CD4-positive, alpha-beta memory T cell (primary cell): ENCODE measurements at places on chromosomes 4 and X. TPM values are rescaled to one million over a fixed set of nuclear protein-coding genes. Genes with fewer than 3 reads are reported as not detected.

DNA sequence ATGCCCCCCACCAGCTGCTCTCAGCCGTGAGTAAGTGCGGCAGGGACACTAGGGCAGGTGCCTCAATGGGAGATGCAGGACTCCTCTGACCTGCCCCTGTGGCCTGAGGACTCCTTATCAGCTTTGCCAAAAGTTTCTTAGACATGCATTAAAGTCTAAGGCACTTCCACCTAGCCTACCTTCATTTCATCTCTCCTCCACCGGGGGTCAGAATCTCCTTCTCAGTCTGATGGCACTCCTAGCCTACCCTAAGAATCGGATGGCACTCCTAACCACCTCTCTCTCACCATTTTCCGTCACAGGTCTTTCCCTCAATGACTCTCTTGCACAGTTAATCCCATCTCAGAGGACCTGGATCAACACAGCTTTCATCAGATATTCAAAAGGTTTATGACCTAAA is 85.9 kb downstream of the OTC start:
- no peak overlapping the region for H3K4me3 ChIP-seq
- H3K4me1 ChIP-seq: no peaks in the 10 kb centered on the region
- no peaks in the 10 kb centered on the region for H3K36me3 ChIP-seq
- no peak overlapping the region for H3K27ac ChIP-seq

GRCh38 chrX:2316534-2316933 is 184.2 kb downstream of the DHRSX start:
- no peak for DNase-seq
- H3K27ac ChIP-seq: no peak overlapping the region
- no peak overlapping the region for H3K4me3 ChIP-seq
- no peaks in the 10 kb centered on the region for H3K27me3 ChIP-seq

- H3K27me3 ChIP-seq: no peaks in the 10 kb centered on the region
- no peaks in the 10 kb centered on the region for H3K4me1 ChIP-seq
- DNase-seq: no peak
- no peak overlapping the region for H3K27ac ChIP-seq
- H3K36me3 ChIP-seq: no peaks in the 10 kb centered on the region
- no peak overlapping the region for H3K4me3 ChIP-seq
Measured at GRCh38 chr4:13783800-13784411, 156.4 kb upstream of the BOD1L1 start.

- H3K4me1 ChIP-seq: no peaks in the 10 kb centered on the region
- no peaks in the 10 kb centered on the region for H3K27me3 ChIP-seq
- no peak overlapping the region for H3K27ac ChIP-seq
- no peak for DNase-seq
- no peaks in the 10 kb centered on the region for H3K36me3 ChIP-seq
Measured at GRCh38 chr4:181956512-181956911, 286.7 kb upstream of the TENM3 start.

- no peak for DNase-seq
- H3K4me3 ChIP-seq: no peak overlapping the region
- no peaks in the 10 kb centered on the region for H3K4me1 ChIP-seq
Measured at GRCh38 chr4:155837203-155837796, 28.8 kb downstream of the ASIC5 start.

TMEM35A gene
- total RNA-seq: not detected

PASD1 gene
- total RNA-seq: not detected
